Fibroblast of villous mesenchyme (primary cell): ENCODE measurements at places on chromosomes 12 and 14. TPM values are rescaled to one million over a fixed set of nuclear protein-coding genes. Genes with fewer than 3 reads are reported as not detected.
A peak's percentile ranks its signal among the peaks of the same experiment; 100 is the strongest.

FAM181A gene
- total RNA-seq = not detected in 2 replicates

AMN gene
- total RNA-seq = under 0.01 and 0.43 TPM in 2 replicates

RPS6KA5 gene
- 0.86 and 0.97 TPM in 2 replicates for total RNA-seq

PDZRN4 gene
- not detected in 2 replicates for total RNA-seq

HCAR3 gene
- total RNA-seq = not detected in 2 replicates

KRT79 gene
- total RNA-seq = not detected in 2 replicates

C3AR1 gene
- total RNA-seq = under 0.01 TPM in 2 replicates

HOTAIR gene
- total RNA-seq = 0.86 and 3.2 TPM in 2 replicates

GRCh38 chr12:47409310-47409987 is 296.4 kb downstream of the RPAP3 start:
- DNase-seq = no peak

- no peak for DNase-seq
Measured at GRCh38 chr12:5364036-5364770, 67.7 kb upstream of the NTF3 start.

DNA sequence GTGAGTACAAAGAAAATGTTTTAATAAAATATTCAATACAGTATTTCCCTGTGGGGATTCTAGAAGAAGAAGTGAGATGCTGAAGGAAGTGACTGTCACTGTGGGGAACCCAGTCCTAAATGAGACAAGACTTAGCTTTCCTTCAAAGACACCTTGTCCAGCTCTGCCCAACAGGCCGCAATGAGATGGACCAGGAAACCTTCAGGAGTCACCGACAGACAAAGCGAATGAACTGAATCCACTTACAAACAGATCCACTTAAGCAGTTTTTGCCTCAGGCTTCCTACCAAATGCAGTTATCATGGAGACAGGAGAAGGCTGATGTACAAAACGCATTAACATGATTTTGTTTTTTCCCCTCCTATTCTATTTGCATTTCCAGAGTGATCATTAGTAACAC is 9.6 kb downstream of the KCNJ8 start:
- DNase-seq = no peak

- no peak for DNase-seq
Measured at GRCh38 chr12:43097471-43097870, 454.5 kb downstream of the ADAMTS20 start.

DNA sequence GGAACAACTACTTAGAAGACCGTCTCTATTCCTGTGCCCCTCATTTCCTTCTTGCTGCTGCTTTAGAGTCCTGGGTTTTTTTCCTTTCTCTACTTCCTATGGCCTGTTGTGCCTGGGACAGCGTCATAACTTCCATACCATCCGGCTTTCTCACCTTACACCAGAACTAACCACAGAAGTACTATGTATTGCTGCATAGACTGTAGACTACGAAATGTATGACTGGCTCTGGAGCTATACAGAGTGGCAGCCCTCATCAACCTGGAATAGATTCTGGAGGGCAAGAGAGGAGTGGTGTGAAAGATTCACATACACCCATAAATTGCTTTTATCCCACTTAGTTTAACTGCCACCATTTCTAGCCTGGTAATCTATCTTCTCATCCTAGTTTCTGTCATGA is 16.9 kb upstream of the SRP54 start:
- no peak for DNase-seq

DNA sequence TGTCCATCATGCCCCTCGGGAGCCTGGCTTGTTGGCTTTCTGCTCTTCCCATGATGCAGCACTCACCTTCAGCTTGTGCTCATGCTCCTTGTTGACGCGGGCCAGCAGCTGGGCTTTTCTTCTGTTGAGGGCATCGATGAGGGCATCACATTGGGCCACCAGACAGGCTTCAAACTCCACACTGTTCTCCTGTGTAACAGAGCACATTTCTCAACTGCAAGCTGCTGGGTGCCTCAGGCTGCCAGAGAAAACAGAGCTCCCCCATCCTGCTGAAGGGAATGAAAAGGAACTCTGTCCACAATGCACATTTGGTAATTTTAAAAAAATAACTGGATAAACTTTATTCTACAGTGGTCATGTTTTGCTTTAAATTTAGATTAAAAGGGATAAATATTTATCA is 72.1 kb downstream of the TRIM9 start:
- no peak for DNase-seq

DNA sequence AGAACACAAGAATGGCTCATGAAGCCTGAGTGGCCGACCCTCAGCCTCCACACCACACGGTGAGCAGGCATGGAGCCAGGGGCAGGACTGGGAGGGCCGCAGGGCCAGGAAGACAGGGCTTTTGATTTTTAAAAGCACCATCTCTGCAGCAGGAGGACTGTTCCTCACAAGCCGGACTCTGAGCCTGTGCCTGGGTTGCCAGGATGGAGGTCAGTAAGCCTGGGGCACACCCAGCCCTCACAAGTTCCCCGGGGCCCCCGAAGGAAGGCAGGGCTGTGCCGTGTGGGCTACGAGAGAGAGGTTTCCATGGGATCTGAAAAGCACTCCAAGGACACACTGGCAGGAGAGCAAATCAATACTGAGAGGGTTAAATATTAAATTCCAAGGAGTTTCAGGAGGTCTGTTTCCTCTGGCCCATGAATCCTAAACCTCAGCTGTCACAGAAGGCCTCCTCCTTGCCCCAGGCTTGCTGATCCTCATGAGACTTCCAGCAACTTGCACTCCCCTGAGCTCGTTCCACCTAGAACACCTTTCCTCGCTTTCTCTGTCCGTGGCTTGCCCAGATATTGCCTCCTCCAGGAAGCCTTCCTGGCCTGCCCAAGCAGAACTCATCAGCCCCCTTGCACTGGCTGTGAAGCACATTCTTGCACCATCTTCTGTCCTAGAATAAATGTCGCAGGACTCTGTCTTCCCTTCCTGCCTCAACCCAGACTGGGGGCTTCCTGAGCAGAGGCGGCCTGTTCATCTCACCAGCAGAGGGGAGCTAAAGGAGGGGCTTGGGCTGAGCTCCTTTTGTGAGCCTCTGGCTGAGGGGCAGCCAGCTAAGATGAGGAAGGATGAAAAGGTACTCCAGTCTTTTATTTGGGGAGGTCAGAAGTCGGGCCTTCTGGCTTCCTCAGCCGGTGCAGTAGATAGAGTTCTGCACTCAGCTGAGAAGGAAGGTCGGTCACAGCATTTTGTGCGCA is 64.6 kb downstream of the CCDC88C start:
- DNase-seq = no peak

DNA sequence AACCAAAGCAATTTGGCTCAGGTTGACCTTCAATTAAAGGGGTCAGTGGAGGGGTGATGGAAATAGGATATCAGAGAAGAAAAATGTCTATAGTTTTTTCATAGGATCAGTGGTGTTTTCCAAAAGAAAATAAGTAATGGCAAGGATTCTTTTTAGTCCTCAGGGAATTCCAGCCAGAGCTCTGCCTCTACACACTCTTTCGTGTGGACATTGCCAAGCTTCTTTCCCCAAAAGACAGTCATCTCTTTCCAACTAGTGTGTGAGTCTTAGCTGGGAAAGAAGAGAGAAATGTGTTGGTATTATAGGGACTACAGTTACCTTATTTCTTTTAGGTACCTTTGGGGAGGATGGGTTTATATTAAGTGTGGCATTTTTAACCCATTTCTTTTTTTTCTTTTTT is 46.5 kb downstream of the RBMS2 start:
- DNase-seq = no peak

- DNase-seq = peak; percentile 32
Measured at GRCh38 chr12:76764856-76765255, 941 bp downstream of the ZDHHC17 start.

DNA sequence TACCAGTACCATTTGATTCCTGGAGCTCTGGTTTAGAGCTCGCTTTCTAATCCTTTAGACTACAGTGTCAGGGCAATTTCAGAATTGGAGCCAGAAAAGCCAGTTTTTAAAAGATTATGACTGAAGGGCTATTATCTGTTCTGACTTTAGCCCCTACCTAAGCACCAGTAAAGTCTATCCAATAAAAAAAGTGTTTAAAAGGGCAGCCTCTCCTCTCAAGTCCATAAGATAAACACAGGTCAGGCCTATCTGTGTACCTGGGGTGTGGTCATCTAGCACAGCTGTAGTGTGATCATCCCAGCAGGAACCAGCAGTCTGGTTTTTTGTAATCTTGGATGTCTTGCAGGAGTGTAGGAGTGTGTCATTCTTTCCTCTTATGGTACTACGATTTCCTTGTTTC is 6.6 kb downstream of the APPL2 start:
- peak; percentile 66 for DNase-seq

DNA sequence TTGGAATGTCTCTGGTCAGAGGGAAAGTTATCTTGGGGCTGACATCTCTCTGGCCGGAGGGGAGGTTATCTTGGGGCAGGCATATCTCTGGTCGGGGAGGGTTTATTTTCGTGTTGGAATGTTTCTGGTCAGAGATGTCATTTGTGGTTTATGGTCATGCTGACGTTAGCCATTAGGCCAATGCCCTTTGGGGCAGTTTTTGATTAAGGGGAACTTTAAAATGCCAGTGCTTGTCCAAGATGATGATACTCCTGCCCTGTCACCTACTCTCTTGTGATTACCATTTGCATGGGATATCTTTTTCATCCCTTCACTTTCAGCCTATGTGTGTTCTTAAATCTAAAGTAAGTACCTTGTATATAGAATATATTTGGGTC is 29.0 kb upstream of the A2M start:
- no peak for DNase-seq

GRCh38 chr12:105453316-105453715 is 122.8 kb downstream of the C12orf75 start:
- DNase-seq = no peak

DNA sequence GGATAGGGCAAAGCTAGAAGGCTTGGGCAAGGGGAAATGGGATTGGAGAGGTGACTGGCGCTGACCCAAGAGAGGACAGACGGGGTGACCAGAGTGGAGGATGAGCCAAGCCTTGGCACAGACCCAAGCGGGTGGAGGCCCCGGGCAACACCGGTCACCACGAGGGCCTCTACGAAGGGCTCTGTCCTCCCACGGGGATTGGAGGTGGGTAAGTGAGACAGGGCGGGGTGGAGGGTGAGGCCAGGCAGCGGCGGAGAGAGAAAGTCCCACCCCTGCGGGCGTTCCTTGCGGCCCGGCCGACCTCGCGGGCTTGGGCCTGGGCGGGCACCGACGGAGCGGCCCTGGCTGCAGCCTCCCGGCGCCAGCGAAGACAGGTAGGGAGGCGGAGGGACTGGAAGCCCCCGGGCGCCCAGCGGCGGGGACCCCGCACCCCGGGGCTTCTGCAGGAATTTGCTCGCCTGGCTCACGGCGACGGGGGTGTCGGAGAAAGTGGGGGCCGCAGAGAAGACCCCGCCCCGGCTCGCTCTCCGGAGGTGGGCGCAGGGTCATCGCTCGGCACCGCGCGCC is at the start of gene PAPLN:
Gene PAPLN, plus strand, starts transcription at position 288 of the 567 bp plus-strand sequence. CDS start 2,273 bp downstream, outside the sequence.
- no peak for DNase-seq

GRCh38 chr14:105885561-105886320 is 359.4 kb downstream of the TMEM121 start:
- DNase-seq = no peak

DNA sequence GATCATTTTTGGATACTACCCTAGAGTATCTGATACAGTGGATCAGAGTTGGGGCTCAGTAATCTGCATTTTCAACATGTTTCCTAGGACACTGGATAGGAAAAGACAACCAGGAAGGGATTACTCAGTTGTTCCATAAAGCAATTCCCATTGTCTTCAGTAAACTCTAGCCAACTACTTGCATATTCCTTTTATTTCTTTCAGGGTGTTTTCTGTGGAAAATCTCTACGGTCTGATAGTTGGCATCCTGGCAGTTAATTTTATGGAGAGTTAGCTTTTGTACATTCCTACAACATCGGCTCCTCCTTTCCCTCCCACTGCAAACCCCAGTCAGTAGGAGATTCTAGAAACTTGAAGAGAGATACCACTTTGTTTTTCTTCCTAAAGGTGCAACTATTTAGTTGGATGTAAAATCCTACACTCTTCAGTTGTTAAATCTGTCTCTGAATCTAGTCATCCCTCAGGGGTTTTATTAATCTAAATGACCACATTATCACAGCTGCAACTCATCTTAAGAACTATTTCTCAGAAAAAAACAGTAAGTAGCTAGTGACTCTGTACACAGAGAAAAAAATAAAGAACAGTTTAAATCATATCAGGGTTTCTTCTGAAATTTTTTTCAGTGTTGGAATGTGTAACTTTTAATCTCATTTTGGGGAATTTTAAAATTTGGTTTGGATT is 103.9 kb downstream of the PDE3A start:
- DNase-seq = no peak

DNA sequence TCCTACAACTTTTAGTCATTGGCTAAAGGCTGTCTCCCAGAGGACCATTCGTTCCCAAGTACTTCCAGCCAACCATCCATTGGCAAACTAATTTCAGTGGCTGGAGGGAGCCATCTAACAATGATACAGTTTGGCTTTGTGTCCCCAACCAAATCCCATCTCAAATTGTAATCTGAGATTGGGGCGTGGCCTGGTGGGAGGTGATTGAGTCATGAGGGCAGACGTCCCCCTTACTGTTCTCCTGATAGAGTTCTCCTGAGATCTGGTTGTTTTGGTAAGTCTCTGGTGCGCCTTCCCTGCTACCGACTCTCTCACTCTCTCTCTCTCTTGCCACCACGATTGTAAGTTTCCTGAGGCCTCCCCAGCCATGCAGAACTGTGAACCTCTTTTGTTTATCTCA is 99.7 kb upstream of the FUT8 start:
- no peak for DNase-seq

DNA sequence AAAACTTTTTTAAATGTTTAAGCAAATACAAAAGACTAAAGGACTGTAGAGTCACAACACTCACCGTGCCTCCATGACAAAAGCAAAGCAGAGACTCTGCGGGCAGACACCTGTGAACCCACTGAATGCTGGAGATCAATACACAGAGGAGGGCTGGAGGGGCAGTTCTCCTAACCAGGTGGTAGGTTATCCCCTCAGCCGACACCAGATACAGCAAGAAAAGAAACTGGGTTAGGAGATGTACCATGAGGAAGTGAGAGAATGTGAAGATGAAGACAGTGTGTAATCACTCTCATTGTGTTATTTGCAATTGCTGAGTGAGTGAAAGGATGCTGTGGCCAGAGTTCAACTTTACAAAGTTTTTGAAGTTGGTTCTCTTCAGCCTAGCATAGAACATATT is 480.3 kb downstream of the BCL11B start:
- DNase-seq = no peak

GRCh38 chr12:82708061-82708879 is 21.6 kb downstream of the TMTC2 start:
- peak; percentile 60 for DNase-seq

- no peak for DNase-seq
Measured at GRCh38 chr14:88269806-88270420, 53.2 kb downstream of the KCNK10 start.

DNA sequence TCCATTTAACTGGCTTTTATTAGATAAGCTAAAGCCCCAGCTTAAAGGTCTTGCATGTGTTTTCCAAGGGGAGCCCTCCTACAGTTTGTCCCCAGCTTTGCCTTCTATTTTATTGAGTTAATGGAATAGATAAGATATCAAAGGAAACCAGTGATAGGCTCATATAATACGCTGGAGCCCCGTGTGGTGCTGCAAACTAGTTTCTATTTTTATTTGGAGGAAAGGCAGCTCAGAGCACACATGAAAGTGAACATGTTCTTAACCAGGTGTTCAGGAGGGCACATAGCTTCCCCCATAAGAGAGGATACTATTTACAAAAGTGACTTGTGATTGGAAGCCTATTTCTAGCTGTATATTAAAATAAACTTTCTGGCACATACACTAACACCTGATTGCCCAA is 251.7 kb downstream of the PDZRN4 start:
- DNase-seq = no peak

GRCh38 chr12:53004178-53004577 is 2.1 kb upstream of the EIF4B start:
- DNase-seq = no peak

GRCh38 chr14:91350483-91350812 is 67.2 kb downstream of the CCDC88C start:
- no peak for DNase-seq

GRCh38 chr12:11446372-11446771 is 51.0 kb upstream of the PRB2 start:
- no peak for DNase-seq
